ENCODE measurements at places on chromosomes 1 and 21.
A peak's percentile ranks its signal among the peaks of the same experiment; 100 is the strongest.

DNA sequence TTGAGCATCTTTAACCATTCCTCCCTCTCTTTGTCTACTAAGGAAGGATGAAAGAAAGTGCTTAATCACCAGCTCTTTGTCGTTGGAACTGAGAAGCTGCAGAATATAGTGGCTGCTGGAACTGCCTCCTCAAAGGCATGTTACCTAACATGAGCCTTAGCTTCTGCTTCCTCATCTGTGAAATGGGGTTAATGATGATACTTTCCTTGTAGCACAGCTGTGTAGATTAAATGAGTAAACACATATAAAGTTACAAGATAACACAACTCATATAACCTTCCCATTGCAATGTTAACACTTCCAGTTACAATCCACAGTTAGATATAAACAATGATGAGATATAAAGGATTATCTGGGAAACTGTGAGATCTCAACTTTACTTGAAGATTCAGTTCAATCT, 48.4 kb upstream of the ZNF326 start:
- DNase-seq, result no peak

DNA sequence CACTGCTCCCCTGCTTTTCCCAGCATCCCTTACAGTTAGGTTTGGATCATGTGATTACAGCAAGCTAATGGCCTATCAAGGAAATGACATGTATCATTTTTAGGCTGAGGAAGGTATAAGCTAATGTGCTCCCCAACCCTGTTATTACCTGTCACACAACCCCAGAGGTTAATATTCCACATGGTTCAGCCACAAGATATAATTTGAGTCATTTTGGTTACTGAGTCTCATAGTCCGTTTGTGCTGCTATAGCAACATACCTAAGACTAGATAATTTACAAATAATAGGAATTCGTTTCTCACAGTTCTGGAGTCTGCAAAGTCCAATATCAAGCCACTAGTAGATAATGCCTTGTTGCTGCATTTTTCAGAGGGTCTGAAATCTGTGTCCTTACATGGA, 29.1 kb upstream of the SLC16A1 start:
- no peak for DNase-seq

GRCh38 chr1:53196017-53196484, 573 bp upstream of the CPT2 start:
- peak; percentile 18 for DNase-seq

DNA sequence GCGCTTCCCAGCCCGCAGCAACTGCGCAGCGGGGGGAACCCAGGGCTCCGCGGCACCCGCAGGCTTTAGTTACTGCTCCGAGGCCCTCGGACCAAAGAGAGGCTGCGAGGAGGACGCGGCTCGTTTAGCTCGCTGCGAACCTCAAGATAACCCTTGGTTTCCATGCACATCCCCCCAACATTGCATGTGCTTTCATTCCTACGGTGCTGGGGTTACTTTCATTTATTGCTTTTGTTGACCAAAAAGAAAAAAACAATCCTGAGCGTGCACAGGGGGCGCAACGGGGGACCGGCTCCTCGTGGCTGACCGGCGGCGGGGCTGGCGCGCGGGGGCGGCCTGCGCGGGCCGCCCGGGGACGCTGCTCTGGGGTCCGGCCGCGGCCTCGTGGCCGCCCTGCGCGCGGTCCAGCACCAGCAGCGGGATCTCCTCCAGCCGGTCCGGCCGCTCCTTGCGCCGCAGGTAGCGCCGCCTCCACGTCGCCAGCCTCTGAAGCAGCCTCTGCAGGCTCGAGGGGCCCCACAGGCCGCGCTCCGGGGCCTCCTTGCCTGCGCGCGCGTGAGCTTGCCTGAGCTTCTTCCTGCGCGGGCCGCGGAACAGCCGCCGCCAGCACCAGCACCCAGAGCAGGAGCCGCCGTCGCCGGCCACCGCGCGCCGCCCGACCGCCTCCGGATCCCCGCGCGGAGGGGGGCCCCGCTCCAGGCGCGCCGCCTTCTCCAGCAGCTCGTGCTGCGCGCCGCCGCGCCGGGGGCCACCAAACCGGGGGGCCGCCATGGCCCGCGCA, 77.4 kb downstream of the DESI2 start:
- DNase-seq, result peak; percentile 86

DNA sequence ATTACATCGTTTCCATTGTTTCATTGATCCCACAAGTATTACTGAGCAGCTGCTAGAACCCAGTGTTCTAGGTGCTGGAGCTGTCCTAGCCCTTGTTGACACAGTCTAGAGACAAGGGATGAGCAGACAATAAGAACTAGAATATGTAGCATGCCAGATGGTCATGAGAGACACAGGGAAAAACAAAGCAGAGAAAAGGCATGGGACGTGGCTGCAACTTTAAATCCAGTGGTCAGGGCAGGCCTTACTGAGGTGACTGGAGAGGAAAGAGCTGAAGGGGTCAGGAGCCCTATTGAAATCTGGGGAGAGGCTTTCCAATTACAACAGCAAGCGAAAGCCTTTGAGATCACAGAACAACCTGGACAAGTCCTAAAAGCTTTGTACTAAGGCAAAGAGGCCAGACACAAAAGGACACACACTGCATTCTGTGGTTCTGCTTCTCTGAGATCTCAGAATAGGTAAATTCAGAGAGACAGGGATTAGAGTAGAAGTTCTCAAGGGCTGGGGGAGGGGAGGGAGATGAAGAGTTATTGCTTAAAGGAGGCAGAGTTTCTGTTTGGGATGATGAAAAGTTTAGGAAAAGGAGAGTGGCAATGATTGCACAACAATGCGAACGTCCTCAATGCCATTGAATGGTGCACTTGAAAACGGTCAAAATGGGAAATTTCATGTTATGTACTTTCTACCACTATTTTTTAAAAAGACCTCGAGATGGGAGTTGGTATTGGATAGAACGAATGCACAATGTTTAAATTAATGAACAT, 467.4 kb upstream of the VAMP3 start:
- DNase-seq, result no peak

DNA sequence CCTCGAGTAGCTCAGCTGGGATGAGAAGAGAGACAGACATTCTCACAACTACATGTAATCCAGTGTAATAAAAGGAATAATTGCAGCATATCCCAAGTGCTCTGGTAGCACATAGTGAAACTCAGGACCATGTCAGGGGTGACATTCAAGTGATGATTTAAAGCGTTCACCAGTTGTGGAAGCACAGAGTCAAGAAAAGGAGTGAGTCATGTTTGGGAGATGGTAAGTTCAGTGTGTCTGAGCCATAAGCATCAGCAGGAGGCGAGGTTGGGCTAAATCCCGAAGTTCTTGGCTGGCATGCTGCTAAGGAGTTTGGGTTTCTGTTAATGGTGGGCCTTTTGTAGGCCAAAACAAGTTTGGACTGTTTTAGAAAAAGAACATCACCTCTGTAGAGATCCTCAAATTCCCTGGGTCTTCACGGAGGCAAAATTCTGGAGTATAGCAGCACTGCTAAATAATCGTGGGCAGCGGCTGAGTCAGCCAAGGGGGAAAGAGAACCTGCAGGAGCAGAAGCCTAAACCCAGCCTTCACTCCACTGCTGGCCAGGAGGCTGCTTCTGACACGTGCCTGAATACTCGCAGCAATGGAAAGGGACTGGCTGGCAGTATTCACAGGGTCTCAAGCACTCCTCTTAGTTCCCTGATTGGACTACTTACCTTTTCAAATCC, 7.2 kb upstream of the NHLH1 start:
- no peak for DNase-seq

DNA sequence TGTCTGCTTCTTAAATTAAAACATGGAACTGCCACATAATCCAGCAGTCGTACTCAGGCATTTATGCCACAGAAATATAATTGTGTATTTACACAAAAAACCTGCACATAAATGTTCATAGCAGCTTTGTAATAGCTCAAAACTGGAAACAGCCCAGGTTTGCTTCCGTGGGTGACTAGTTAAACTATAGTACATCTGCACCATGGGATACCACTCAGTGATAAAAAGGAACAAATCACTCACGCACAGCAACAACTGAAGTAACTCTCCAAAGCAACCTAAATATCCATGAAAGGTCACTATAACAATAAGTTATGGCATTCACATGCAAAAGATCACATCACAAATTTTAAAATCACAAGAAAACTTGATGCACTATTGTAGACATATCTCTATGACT, 64.4 kb downstream of the KCNT2 start:
- no peak for DNase-seq

GRCh38 chr1:81430236-81430938, 370.3 kb upstream of the ADGRL2 start:
- DNase-seq, result peak; percentile 12

DNA sequence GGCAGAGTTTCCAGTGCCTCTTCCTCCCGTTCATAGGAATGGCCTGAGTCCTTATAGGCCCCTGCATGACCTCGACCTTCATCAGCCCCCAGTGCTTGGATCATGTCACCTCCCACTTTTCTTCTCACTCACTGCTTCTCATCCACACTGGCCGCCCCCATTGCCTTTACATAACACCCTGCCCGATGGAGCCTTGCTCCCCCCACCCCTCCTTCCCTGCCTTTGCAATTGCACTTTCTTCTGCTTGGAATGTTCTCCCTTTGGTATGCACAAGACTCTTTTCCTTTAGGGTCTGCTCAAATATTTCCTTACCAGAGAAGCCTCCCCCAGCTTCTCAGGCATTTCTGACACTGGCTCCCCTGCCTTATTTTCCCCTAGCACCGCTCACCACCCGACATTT, 125.2 kb upstream of the KCNJ6 start:
- DNase-seq, result no peak

GRCh38 chr1:239662950-239663349, 276.6 kb downstream of the CHRM3 start:
- no peak for DNase-seq

GRCh38 chr1:55346586-55346985, 131.4 kb upstream of the USP24 start:
- no peak for DNase-seq

- no peak for DNase-seq
These were observed 106.4 kb downstream of the HMGB4 start for GRCh38 chr1:33970148-33970825.

- no peak for DNase-seq
These were observed 11.5 kb upstream of the COL6A1 start for GRCh38 chr21:45969921-45970673.

DNA sequence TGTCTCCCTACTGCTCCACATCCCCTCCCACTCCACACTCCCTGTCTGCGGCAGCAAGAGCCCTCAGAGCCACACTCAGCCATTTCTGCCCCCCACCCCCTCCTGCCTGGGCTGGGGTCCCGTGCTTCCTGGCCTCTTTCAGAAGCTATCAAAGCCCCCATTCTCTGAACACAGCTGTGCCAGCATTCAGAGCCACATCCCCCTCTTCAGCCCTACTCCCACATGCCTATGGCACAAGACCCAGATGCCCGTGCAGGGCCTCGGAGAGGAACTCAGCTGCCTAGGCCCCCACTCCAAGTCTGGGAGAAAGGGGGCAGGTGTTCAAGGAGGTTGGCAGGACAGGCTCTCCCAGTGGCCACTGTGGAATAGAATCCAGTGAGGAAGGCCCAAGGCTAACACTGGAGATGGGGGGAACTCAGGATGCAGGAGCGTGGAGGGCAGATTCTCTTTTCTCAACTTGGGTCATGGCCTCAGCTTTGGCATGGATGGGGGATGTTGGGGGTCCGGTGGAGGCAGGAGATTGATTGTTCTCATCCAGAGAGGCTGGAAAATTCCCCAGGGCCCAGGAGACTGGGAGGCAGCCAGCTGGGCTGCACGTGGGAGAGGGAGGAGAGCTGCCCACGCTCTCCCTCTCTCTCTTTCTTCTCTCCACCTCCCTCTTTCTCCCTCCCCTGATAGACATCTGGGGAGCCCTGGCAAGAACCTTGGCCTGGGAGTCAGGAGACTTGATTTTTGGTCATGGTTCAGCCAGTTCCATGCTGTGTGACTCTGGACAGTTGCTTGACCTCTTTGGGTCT, 3.5 kb upstream of the BCAN start:
- DNase-seq, result no peak

- DNase-seq, result no peak
These were observed 19.6 kb downstream of the CCDC18 start for GRCh38 chr1:93200086-93200620.

DNA sequence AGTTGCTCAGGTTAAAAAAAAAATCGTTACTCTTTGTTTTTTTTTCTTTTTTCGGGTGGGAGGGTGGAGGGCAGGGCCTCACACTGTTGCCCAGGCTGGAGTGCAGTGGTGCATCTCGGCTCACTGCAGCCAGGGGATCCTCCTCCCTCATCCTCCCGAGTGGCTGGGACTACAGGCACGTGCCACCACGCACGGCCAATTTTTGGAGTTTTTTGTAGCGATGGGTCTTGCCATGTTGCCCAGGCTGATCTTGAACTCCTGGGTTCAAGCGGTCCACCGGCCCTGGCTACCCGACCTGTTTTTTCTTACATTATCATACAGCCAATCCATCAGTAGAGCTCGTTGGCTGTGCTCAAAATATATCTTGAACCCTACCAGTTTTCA, 2.2 kb upstream of the USP1 start:
- DNase-seq, result no peak

GRCh38 chr1:19046972-19047731, 90.7 kb upstream of the IFFO2 start:
- peak; percentile 58 for DNase-seq

DNA sequence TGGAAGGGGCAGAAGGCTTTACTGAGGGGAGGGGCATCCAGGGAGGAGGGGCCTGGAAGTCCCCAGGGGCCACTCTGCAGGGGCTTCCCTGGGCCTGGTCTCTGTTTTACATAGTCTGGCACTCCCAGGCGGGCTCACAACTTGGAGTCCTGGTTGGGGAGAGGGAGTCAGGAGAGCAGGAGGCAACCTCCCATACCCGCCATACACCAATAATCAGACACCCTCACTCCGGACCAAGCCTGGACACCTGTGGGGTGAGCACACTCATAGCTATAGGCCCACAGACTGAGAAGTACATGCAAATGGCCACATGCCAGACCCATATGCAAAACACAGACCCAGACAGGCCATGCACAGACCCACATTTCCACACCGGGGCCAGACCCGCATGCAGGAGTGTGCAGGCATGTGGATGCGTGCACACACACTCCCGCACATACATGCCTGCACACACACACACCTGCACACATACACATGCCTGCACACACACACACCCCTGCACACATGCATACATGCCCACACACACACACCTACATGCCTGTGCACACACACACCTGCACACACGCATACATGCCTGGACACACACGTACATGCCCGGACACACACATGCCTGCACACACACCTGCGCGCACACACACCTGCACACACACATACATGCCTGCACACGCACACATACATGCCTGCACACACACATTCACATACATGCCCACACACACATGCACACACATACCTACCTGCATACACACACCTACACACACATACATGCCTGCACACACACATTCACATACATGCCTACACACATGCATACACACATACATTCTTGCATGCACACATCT, 89.5 kb upstream of the RUNX3 start:
- DNase-seq, result no peak

- DNase-seq, result no peak
These were observed 18.8 kb upstream of the SCCPDH start for GRCh38 chr1:246705368-246705767.

- peak; percentile 43 for DNase-seq
These were observed 642.3 kb downstream of the RWDD3 start for GRCh38 chr1:95876276-95876675.

DNA sequence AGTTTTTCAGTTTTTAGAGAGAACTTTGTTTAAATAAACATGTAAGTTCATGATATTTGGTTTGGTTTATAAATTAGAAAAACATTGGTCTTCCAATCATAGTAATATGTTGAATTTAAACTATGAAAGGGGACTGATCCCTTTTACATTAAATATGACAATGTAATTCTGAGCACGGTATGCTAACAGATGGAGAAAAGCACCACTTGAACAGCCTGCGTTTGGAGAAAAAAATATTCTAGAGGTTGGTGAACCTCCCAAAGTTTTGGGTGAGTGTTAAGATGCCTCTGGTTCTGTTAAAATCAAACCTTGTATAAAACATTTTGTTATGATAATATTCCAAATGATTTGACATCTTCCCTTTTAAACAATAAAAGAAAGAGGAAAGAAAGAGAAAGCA, 123.9 kb downstream of the SDCCAG8 start:
- DNase-seq, result no peak

Measured in retina (tissue), 1 donor.